ENCODE measurements at places on chromosomes 5 and 9.

GRCh38 chr9:122816163-122816867, 12.1 kb downstream of the PDCL start:
- DNase-seq, result peak; percentile 17

DNA sequence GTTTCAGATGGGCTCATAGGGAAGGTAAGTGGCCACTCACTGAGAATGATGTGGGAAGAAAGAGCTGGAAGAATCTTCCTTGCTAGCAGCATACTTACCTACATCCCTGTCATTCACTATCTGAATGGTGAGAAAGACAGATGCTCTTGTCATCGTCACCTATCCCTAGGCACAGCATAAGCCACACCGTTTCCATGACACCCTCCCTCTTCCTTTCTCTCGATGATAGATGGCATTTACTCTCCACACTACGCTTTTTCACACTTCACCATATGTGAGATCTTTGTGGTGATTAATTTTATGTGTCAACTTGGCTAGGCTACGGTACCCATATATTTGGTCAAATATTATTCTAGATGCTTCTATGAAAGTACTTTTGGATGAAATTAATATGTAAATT, 44.4 kb upstream of the FER start:
- DNase-seq, result no peak

- DNase-seq, result no peak
Observed at GRCh38 chr9:27341545-27342294, 44.8 kb upstream of the EQTN start.

- no peak for DNase-seq
Observed at GRCh38 chr9:91295357-91295756, 66.4 kb downstream of the AUH start.

GRCh38 chr9:132008855-132009812, 70.5 kb downstream of the MED27 start:
- DNase-seq, result no peak

DNA sequence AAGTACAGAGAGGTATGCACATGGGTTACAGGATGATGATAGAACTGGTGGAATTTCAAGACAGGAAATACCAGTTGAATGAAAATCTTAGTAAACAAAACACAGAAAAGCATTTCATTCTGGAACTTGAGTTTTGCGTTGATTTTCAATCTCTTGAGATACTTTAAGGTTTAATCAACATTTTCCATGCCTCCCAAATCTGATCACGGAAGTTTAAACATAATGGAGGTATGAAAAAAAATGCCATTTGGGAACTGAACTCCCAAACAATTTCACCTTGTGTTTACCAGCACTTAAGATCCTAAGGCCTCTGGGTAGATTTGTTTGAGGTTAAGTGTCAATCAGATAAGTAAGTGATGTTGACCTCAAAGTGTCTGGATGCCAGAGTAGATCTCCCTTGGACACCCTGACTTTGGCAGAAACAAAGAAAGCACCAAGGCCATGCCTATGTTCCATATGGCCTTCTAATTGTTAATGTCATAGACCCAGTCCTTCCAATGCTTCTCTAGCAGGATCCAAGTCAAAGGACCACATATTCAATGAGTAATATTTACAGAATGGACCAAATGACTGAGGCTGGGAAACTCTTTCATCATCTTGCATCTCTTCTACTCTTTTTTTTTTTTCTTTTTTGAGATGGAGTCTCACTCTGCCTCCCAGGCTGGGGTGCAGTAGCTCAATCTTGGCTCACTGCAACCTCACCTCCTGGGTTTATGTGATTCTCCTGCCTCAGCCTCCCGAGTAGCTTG, 216.9 kb downstream of the ARRDC3 start:
- DNase-seq, result no peak

All from effector memory CD8-positive, alpha-beta T cell (primary cell).